ENCODE measurements at places on chromosomes 1 and 21. TPM values are rescaled to one million over a fixed set of nuclear protein-coding genes. Genes with fewer than 3 reads are reported as not detected.

The UAP1 gene
- polyA plus RNA-seq = 161 TPM

The ELAVL4 gene
- polyA plus RNA-seq = 21.0 TPM

- no peak for DNase-seq
These were observed 83.6 kb upstream of the SLC44A3 start for GRCh38 chr1:94736549-94736948.

The TPTE gene
- polyA plus RNA-seq = 231 TPM

GRCh38 chr1:234746798-234747196 lies 136.8 kb upstream of the IRF2BP2 start:
- no peak for DNase-seq

DNA sequence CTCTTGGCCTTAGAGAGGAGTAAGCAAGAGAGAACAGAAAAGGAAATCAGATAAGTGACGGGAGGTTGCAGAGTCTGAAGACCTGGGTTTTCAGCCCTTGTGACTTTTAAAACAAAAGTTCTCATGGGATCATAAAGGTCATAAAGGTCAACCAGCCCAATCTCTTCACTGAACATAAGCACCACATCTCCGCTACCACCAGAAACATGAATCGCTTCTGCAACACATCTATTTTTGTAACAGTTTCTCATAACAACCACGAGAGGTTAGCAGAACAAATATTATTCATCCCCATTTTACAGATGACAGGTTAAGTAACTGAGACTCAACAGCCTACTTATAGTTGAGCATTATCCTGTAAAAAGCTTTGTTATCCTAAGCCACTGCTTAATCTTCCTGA lies 5.9 kb downstream of the TRAPPC3 start:
- no peak for DNase-seq

The ATG4C gene
- polyA plus RNA-seq = 8.6 TPM

The PRAMEF7 gene
- polyA plus RNA-seq = 0.20 TPM

- no peak for DNase-seq
These were observed 14.9 kb downstream of the LIX1L start for GRCh38 chr1:145942871-145943270.

GRCh38 chr1:29320156-29320940 lies 84.0 kb downstream of the PTPRU start:
- DNase-seq = no peak

- DNase-seq = no peak
These were observed 61.4 kb downstream of the KAZN start for GRCh38 chr1:14659913-14660312.

The POLR3GL gene
- polyA plus RNA-seq = 37.9 TPM

The SUSD4 gene
- polyA plus RNA-seq = 13.9 TPM
